Breast epithelium (tissue), 4 donors: ENCODE measurements at places on chromosomes 11 and 22.
A peak's percentile ranks its signal among the peaks of the same experiment; 100 is the strongest.

GRCh38 chr11:33778675-33779074 lies 4.4 kb upstream of the FBXO3 start:
- no peak overlapping the region for H3K4me3 ChIP-seq
- H3K27me3 ChIP-seq = no peaks in the 10 kb centered on the region
- H3K27ac ChIP-seq = no peak overlapping the region
- no peak for DNase-seq
- H3K4me1 ChIP-seq = peaks cover 5% of the 10 kb centered on the region
- no peaks in the 10 kb centered on the region for H3K36me3 ChIP-seq

DNA sequence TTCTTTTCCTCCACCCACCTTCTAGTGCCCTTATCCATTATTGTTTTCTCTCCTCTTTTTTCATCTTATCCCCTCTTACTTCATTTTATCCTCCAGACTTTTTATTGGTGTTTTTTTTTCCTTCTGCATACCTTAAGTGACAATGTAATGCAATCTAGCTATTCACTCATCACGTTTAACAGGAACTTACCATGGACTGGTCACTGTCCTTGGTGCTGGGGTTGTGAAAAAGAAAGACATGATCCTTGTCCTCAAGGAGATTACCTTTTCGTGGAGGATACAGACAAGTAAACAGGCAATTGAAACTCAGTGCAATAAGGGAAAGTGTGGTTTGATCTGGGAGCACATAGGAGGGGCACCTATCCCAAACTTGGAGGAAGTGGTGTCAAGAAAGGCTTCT lies 20.7 kb downstream of the SYT9 start:
- H3K27me3 ChIP-seq = no peaks in the 10 kb centered on the region
- DNase-seq = no peak
- no peak overlapping the region for H3K27ac ChIP-seq
- no peak overlapping the region for H3K4me3 ChIP-seq
- no peaks in the 10 kb centered on the region for H3K4me1 ChIP-seq
- no peaks in the 10 kb centered on the region for H3K36me3 ChIP-seq

DNA sequence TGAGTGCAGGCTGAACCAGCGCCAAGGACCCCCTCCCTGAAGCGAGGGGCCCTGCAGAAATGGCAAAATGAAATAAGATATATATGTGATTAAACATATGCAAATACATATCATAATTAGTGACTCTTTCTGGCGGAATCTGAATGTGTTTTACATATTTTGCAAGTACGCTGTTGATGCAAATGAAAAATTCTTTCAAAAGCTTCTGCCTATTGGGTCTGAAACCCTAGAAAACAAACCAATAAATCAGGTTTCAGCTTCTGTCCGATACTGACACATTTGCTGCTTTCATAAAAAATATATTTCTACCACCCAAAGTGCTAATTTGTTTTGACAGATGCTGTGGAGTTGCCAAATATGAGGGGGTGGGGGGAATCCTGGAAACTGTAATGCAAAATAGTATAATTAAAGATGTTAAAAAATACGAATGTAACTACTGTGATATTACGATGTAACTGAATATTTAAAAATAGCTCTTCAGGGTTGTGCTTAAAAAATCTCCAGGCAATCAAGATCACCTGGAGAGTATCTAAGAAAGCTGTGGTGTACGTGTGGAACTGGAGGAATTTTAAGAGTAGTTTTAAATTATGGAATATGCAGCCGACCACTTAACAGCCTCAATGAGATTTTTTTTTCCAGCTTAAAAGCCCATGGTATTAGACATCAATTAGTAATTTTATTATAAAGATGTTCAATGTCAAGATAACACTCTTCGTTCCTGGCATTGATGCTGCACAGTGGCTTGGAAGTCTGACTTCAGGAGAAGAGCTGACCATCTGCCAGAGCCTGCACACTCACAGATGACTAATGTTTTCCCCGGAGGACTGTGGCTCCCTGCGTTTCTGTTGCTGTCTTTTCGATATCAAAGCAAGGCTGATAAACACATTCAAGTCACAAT lies 122.2 kb upstream of the RCN1 start:
- H3K4me1 ChIP-seq = no peaks in the 10 kb centered on the region
- peaks cover 4% of the 10 kb centered on the region for H3K27me3 ChIP-seq

DNA sequence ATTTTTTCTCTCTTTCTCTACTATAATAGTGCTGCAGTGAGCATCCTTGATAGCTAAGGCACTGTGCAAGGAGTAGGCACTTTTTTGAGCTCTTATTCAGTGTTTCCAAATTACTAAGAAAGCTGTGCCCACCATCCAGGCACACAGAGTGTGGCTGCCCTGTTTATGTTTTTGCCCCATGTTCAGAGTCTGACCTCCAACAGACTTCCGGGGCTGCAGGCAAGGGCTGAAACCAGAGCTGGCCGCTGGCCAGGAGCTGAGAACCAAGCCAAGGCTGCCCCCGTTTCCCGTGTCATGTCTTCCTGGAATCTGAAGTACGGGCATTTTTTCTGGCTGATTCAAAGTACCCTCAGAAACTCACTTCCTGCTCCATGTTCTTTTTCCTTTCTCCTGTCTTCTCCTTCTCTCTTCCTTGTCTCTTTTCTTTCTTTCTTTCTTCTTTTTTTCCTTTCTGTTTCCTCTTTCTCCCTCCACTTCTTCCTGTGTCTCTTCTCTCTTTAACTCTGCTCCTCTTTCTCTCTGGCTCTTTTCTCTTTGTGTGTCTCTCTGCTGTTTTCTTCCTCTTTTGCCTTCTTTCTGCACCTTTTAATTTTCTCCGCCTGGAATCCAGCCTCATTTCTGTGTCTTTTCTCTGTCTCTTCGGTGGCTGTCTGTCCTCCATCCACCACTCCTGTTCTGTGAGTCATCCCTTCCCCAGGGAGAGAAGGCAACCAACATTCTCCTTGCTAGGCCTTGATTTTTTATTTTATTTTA lies 17.0 kb upstream of the KCTD14 start:
- no peaks in the 10 kb centered on the region for H3K36me3 ChIP-seq
- peaks cover 14% of the 10 kb centered on the region for H3K4me1 ChIP-seq
- peak overlapping the region; percentile 24 for H3K4me3 ChIP-seq
- peak overlapping the region; percentile 73 for H3K27ac ChIP-seq
- H3K27me3 ChIP-seq = no peaks in the 10 kb centered on the region

DNA sequence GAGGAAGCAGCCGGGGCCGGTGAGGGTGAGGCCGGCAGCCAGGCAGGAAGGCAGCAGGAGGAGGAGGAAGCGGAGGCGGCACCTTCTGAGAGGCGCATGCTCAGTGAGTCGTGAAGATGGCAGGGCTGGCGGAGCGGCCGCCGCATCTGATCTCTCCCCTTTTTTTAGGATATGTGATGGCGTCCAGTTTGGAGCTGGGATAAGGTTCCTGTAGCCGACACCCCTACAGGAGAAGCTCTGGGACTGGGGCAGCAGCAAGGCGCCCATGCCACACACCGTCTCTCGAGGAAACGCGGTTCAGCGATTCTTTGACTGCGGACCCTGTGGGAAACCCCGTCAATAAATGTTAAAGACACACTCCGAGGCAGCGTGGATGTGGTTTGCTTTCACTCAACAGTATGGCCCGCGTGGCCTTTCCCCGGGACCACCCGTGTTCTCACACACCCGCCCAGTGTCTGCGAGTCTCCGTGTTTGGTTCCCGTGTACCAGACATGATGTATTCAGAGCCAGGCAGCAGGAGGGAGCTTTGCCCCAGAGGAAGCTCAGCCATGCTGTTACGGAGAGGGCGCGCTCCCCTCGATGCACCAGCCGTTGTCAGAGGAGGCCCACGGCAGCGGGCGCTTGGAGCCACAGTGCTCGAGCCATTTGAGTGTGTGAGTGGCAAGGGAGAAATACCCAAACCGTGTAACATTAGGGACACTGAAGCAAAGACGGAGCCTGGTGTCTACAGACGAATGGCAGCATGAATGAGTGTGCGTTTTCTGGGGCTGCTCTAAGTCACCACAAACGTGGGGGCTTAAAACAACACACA lies 27.7 kb upstream of the PARVB start:
- no peak for DNase-seq
- no peaks in the 10 kb centered on the region for H3K36me3 ChIP-seq
- no peak overlapping the region for H3K4me3 ChIP-seq
- no peaks in the 10 kb centered on the region for H3K27me3 ChIP-seq
- no peak overlapping the region for H3K27ac ChIP-seq

- H3K4me1 ChIP-seq = no peaks in the 10 kb centered on the region
- peak; percentile 36 for DNase-seq
- H3K27me3 ChIP-seq = no peaks in the 10 kb centered on the region
- H3K36me3 ChIP-seq = no peaks in the 10 kb centered on the region
Measured at GRCh38 chr22:45201678-45202332, 38.1 kb downstream of the NUP50 start.

DNA sequence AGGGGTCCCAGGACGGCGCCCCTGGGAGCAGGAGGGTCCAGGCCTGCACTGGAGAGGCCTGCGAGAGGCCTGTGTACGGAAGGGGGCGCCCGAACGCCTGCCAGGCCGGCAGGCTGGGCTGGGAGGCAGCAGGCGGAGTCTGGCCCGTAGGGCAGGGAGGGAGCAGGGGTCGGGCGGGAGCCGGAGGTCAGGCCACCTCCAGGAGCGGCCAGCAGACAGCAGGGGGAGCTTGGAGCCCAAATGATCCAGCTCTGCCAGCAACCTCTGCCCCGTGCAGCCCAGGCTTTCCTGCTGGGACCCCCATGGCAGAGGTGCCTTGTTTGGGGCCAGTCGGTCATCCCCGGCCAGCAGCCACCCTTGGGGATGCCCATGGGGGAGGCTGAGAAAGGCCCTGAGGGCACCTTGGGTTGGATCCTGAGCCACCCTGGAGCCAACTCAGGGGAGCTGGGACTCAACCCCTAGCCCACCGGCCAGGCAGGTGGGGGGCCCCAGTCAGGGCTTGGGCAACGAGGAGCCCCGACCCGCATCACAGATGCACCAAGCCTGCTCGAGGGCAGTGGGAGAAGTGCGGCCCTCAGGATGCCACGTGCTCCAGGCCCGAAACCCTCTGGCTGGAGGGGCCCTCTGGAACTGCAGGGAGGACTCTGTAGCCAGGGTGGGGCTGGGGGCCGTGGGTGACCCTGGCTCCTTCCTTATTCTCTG lies 9.6 kb upstream of the SYT8 start:
- no peak overlapping the region for H3K27ac ChIP-seq
- no peaks in the 10 kb centered on the region for H3K27me3 ChIP-seq
- peaks cover 11% of the 10 kb centered on the region for H3K4me1 ChIP-seq
- H3K4me3 ChIP-seq = no peak overlapping the region

GRCh38 chr11:67211656-67212436 lies 54.4 kb upstream of the GRK2 start:
- H3K4me3 ChIP-seq = no peak overlapping the region
- no peaks in the 10 kb centered on the region for H3K4me1 ChIP-seq
- H3K27me3 ChIP-seq = no peaks in the 10 kb centered on the region
- DNase-seq = no peak
- peaks cover 5% of the 10 kb centered on the region for H3K36me3 ChIP-seq

GRCh38 chr11:22076271-22076930 lies 116.5 kb upstream of the ANO5 start:
- no peaks in the 10 kb centered on the region for H3K27me3 ChIP-seq
- H3K4me3 ChIP-seq = no peak overlapping the region
- no peak for DNase-seq
- no peaks in the 10 kb centered on the region for H3K36me3 ChIP-seq
- H3K4me1 ChIP-seq = no peaks in the 10 kb centered on the region

DNA sequence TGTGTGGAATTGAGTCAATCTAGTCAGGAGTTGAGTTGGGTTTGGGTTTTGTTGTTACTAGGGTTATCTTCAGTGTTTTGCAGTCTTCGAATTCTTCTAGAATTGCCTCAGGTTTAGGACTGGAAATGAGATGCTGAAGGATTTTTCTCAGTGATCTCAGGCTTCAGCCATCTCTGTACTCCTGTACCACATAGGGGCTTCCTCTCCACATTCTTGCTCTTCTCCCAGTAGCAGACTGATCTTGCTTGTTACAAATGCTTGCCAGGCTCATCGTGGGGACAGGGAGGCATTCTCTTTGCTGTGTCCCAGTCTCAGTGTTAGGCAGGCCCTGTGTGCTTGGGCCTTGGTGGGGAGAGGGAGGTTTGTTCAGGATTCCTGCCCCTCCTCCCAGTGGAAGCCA lies 96.1 kb downstream of the LRRC32 start:
- H3K36me3 ChIP-seq = no peaks in the 10 kb centered on the region
- no peaks in the 10 kb centered on the region for H3K27me3 ChIP-seq
- no peaks in the 10 kb centered on the region for H3K4me1 ChIP-seq
- H3K4me3 ChIP-seq = no peak overlapping the region
- no peak overlapping the region for H3K27ac ChIP-seq

DNA sequence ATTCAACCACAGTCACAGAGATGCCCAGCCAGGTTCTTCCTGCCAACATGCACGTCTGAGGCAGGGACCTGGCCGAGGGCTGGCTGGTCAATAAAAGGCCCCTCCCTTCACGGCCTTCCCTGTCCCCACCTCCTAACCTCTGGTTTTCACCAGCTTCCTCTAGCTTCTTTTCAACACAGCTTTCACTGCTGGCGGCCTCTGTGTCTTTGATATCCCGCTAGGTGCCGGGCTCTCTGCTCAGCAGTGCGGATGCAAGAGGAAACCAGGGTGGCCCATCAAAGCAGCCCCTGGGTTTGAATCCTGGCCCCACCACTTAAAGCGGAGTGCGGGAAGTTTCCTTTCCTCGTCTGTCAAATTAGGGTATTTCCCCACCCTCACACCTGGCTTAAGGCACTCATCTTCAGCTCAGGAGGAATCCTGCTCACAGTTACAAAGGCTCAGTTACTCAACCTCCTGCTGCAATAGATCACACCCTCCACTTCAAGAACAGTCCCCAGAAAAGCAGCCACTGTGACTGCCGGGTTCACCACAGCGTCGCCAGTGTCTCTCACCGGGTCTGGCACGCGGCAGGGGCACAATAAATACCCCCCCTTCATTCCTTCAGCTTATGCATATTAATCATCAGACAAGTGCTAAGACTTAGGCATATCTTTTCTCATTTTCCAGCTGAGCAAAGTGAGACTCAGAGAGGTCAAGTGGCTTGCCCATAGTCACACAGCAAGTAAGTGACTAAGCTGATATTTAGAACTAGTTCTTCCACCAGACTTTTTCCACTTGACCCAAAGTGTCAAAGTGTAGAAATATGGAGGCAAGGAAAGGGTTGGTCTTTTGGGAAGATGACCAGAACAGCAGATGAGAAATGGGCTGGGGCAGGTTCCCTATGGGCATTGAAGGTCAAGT lies 45.7 kb downstream of the TXN2 start:
- no peaks in the 10 kb centered on the region for H3K27me3 ChIP-seq
- peak overlapping the region; percentile 86 for H3K27ac ChIP-seq
- no peak overlapping the region for H3K4me3 ChIP-seq
- peaks cover 12% of the 10 kb centered on the region for H3K4me1 ChIP-seq
